Panc1 (cell line): ENCODE measurements at places on chromosomes 5 and 9. TPM values are rescaled to one million over a fixed set of nuclear protein-coding genes. Genes with fewer than 3 reads are reported as not detected.

Gene CCDC183
- total RNA-seq = 0.62 TPM

Gene NKD2
- total RNA-seq = 12.3 TPM

Gene CDX1
- not detected for total RNA-seq

Gene PFDN1
- total RNA-seq = 54.4 TPM

Gene VPS13A
- total RNA-seq = 26.1 TPM

Gene RAD23B
- 114 TPM for total RNA-seq

Gene BTNL9
- 37.5 TPM for total RNA-seq

Gene GRXCR2
- total RNA-seq = not detected

Gene MEF2C
- total RNA-seq = 9.9 TPM

Gene GABRA1
- total RNA-seq = not detected

Gene SLC6A7
- not detected for total RNA-seq

Gene DRD1
- 1.0 TPM for total RNA-seq

Gene MTX3
- total RNA-seq = 18.1 TPM

Gene IFNA21
- total RNA-seq = not detected

Gene ATG10
- 14.0 TPM for total RNA-seq

Gene GLDC
- total RNA-seq = 4.0 TPM

Gene C9orf85
- total RNA-seq = 8.0 TPM

Gene ZNF658
- 3.6 TPM for total RNA-seq

Gene TNFSF15
- total RNA-seq = 0.03 TPM

Gene CBY3
- 0.39 TPM for total RNA-seq

Gene PHF24
- total RNA-seq = 0.08 TPM

Gene CTXN3
- total RNA-seq = not detected

Gene SEMA5A
- total RNA-seq = 0.15 TPM

Gene GCNT4
- total RNA-seq = 0.33 TPM

Gene KIF4B
- total RNA-seq = 0.10 TPM

Gene PALM2AKAP2
- total RNA-seq = 0.44 TPM

Gene BTNL3
- not detected for total RNA-seq

Gene ANKRD18B
- 7.3 TPM for total RNA-seq

Gene AKNA
- 10.1 TPM for total RNA-seq

Gene LRRC26
- total RNA-seq = 0.69 TPM

Gene CCL28
- 5.8 TPM for total RNA-seq

Gene PHYHD1
- not detected for total RNA-seq

Gene PCDHB11
- 1.6 TPM for total RNA-seq

Gene IFNB1
- total RNA-seq = not detected

Gene IFNA13
- not detected for total RNA-seq
